ENCODE measurements at places on chromosomes 2 and 18.
A peak's percentile ranks its signal among the peaks of the same experiment; 100 is the strongest.

- DNase-seq: no peak
Measured at GRCh38 chr18:47936952-47937351, 6.5 kb upstream of the SMAD2 start.

DNA sequence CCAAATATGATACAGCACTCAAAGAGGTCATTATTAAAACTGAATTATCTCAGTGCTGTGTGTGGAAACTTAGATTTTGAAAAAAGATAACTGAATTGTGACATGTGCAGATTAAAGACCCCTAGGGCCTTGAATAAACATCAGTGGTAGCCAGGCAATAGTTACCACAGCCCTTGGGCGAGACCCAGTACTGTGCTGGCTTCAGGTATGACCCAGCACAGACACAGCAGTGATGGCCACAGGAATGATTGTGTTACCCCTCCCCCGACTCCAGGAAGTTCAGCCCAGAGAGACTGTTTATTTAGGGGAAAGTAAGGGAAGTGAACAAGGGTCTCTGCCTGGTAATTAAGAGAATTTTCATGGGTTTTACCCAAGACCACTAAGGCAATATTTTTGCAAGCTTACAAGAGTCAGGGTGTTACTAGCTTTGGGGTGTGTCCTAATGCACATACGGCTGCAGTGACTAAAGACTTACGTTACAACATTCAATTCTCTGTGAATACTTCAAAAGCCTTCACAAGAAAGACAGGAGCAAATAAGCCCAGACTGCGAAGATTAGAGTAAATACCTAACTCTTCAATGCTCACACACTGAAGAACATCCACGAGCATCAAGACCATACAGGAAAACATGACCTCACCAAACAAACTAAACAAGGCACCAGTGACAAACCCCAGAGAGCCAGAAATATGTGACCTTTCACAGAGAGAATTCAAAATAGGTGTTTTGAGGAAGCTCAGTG, 28.2 kb upstream of the ITGAV start:
- DNase-seq: no peak

DNA sequence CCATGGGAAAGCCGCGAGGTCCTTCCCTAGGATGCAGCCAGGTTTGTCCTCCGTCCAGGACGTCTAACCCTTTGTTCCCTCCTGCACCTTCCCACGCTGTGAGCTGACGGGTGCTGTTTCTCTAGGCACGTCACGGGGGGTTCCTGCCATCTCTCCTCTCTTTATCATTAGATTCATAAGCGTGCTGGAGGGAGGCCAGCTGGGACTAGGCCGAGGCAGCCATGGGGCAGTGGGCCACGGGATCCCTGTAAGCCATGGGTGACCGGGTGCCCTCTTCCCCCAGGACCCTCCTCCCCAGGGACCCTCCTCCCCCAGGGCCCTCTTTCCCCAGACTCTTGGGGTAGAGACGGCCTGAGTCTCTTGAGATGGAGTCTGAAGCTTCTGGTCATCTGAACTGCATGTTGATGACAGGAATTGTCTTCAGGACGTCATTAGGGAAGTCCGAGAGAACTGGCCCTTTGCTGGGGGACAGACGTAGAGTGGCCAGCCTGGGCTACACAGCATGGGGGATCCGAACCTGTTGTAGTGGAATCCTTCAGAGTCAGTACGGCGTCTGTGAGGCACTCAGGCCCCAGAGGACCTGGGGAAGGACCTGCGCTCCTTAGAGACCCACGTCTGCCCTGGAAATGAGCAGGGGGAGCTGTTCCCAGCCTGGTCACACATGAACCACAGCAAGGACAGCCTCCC, 108.1 kb downstream of the TPO start:
- no peak for DNase-seq

DNA sequence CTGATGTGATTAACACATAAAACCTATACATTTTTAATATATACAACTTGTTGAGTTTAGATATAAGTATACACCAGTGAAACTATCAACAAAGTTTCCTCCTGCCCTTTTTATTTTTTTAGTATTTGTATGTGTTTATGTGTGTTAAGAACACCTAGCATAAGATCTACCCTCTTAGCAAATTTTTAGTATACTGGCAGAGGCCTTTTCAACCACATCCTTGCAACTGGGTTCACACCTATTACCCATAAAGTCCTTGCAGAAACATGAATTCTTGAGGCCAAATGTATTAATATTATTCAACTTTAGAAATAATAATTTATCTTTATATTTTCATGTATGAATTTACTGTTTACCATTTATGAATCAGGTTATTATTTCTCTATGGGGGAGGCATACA, 119.7 kb upstream of the CRIM1 start:
- DNase-seq: no peak

DNA sequence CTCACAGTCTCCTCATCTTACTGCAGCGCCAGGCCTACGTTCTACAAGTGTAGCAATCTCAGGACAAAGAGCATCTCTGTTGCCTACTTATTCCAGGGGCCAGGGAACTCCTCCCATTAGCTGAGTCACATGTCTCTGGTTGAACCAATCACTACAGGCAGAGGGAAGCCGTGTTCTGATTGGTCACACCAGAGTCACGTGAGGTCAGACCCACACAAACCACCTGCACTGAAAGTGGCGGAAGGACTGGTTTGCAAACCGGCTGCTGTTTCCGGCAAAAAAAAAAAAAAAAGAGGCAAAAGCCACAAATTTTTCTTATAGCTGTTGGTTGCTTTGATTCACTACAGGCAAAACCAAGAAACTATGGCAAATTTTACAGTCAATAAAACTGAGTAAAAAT, 21.9 kb upstream of the USP14 start:
- peak; percentile 44 for DNase-seq

GRCh38 chr18:48619016-48619415, 80.2 kb downstream of the CTIF start:
- DNase-seq: no peak

DNA sequence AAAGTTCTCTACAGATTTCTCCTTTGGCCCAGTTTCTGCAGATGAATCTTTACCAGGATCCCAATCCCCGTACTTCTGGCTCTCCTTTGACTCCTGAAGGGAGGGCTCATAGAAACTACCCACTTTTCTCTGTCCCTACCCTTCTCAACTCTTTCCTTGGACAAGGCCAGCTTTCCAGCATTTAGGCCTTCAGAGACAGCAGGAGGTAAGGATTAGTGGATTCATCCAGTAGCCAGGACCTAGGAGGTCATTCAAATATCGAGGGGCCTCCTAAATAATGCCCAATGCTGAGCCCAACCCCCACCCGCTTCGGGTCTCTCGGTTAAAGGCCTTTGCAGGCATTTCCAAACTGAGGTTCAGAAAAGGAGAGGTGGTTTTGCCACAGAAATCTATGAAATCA, 4.8 kb upstream of the ZNF532 start:
- DNase-seq: no peak

DNA sequence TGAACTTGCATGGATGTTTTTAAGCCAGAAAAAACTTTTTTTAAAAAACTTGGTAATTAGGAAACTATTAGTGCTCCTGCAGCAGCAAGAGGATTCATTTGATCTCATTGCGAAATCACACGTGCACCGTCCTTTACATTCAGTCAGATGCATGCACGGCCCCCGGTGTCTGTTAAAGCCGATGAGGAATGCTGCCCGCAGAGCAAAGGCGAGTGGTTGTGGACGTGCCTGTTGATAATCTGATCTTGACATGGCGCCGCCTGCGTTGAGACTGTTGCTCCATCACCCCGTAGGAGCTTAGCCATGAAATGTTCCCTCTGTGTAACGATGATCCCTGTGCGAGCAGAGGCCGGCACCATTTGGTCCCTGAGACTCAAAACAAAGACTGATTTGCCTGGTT, 300.0 kb downstream of the GBX2 start:
- DNase-seq: no peak

DNA sequence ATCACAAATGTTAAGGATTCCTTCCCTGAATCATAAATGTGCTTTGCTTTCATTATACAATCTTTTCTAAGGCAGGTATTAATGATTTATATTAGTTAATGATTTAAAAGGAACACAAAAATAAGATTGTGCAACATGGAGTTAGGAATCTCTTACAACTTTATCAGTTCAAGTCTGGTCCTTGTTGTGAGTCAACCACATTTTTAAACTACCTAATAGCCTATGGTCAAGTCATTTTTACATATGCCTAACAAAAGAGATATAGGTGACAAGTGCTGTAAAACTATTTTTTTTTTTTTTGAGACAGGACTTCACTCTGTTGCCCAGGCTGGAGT, 8.2 kb upstream of the INPP1 start:
- DNase-seq: no peak

- DNase-seq: no peak
Measured at GRCh38 chr2:234678711-234679110, 181.8 kb upstream of the ARL4C start.

DNA sequence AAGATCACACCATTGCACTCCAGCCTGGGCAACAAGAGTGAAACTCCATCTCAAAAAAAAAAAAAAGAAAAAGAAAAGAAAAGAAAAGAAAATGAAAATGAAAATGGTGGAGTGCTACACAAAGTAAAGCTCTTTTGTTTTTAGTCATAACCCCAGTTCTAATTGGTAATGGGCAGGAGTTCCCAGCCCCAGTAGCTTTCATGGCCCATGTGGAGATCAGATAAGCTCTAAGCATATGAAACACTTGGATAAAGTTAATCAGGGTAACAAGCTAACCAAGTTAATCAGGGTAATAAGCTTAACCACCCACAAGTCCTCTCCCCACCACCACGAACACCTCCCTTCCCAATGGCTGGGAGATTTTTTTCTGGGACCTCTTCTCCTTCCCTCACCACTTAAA, 240.8 kb downstream of the BCL11A start:
- DNase-seq: no peak

DNA sequence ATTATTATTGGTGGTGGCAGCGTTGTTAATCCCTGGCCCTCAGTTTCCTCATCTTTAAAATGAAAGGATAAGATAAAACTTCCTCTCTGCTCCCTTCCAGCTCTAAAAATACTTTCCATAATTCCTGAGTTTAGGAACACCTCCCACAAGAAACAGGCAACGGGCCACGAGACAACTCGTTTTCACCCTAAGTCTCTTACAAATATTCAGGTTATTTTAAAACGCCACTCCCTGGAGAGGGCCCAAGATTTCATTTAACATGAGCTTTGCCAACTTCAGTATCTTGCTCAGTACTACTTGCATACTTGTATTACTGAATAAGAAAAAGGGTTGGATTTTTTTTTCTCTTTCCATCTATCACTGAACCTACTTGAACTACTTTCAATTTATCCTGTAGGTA, 611.1 kb upstream of the FANCL start:
- no peak for DNase-seq

GRCh38 chr2:217729421-217730053, 273.3 kb downstream of the TNS1 start:
- no peak for DNase-seq

DNA sequence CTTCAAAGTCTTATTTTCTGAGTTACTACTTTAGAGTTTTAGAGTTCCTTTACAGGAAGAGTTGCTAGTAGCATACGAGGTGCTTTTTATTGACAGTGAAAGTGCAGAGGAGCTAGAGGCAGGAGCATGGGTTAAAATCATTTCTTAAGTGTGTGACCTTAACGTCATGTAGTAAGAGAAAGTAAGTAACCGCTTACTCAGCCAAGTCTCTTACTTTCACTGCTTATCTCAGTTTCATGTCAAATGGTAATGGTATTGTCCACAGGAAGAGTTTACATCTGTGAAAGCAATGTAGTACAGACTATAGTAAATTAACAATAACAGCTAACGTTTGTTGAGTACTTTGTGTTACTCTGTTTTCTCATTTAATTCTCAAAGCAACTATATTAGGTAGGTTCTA, 12.6 kb downstream of the NDUFAF7 start:
- no peak for DNase-seq

- DNase-seq: no peak
Measured at GRCh38 chr18:77392321-77392720, 142.7 kb downstream of the GALR1 start.

- no peak for DNase-seq
Measured at GRCh38 chr2:11127761-11128160, 27.5 kb upstream of the SLC66A3 start.

GRCh38 chr2:51454177-51454576, 422.2 kb upstream of the NRXN1 start:
- DNase-seq: no peak

DNA sequence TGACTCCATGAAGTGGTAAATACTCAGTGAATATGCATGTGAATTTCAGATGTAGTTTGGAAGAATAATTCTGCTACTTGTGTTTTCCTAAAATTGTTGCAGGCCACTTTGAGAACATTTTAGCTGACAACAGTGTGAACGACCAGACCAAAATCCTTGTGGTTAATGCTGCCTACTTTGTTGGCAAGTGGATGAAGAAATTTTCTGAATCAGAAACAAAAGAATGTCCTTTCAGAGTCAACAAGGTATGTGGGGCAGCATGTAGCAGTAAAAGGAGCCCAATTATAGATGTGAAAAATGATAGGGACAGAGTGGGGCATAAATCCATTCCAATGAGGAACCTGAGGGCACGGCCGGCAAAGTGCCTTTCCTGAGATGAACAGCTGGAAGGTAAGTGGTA, 16.1 kb downstream of the SERPINB5 start:
- no peak for DNase-seq

- DNase-seq: no peak
Measured at GRCh38 chr2:177396703-177397460, 4.3 kb downstream of the AGPS start.

- peak; percentile 66 for DNase-seq
Measured at GRCh38 chr2:218229239-218229638, 12.2 kb downstream of the ARPC2 start.

DNA sequence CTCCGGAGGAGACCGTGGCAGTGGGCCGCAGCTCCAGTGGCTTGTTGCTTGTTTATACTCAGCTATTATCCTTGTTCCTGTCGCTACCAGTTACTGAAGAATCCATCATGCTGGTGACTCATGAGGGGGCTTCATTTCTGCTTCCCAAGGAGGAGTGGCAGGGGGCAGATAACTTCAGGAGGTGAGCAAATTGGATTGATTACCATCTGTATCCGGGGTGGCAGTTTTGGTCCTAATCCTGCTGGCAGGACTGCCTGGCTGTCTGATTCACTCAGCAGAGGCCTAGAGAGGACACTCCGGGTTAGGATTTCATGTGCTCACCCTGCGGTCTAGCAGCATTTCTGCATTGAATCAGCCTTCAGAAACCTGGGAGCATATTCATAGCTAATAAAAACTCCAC, 230.0 kb downstream of the ACTR3 start:
- no peak for DNase-seq

- no peak for DNase-seq
Measured at GRCh38 chr2:64227603-64228125, 83.4 kb upstream of the PELI1 start.

DNA sequence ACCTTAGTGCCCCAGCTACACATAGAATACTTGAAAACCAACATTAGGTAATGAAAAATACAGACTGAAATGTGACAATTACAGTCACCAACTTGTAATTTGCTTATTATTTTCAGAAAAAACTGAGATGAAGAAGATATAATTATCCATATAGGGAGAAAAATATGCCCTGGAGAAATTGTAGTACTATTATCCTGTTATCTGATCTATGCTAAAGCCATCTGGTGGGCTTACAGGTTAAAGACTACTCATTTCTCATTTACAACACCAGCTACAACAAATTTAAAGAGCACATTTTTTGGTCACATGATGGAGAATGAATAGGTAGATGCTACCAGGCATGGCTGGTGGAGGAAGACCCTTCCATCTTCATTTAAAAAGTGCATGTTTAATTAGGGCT, 79.6 kb upstream of the NYAP2 start:
- DNase-seq: no peak

Data from CD4-positive, alpha-beta T cell treated with Interleukin-6 at 100 ng/mL for 8 hours (primary cell).